ENCODE measurements at places on chromosomes 5 and 9.
A peak's percentile ranks its signal among the peaks of the same experiment; 100 is the strongest.

GRCh38 chr9:133449760-133450159 lies 10.0 kb upstream of the CACFD1 start:
- no peak for DNase-seq

- DNase-seq = no peak
Measured at GRCh38 chr9:92048924-92049625, 66.1 kb downstream of the SPTLC1 start.

DNA sequence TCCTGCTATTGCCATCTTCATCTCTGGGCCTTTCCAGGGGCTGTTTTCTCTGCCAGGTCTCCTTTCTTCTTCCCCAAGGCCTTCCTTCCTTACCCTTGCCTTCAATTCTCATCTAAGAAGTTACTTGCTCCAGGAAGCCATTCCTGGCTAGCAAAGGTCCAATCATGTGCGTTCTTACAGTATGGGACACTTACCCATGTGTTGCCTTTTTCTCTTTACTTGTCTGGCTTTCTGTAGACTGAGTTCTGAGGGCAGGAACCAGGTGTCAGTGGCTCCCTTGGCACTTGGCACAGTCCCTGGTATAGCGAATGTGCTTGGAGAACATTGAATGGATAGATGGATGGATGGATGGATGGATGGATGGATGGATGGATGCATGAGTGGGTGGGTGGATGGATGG lies 10.2 kb downstream of the FOXI1 start:
- no peak for DNase-seq

GRCh38 chr5:119355685-119356611 lies at the start of gene TNFAIP8:
TNFAIP8 (plus strand) TSS chr5:119356019; CDS start chr5:119356091, 72 bp downstream.
- peak; percentile 28 for DNase-seq

DNA sequence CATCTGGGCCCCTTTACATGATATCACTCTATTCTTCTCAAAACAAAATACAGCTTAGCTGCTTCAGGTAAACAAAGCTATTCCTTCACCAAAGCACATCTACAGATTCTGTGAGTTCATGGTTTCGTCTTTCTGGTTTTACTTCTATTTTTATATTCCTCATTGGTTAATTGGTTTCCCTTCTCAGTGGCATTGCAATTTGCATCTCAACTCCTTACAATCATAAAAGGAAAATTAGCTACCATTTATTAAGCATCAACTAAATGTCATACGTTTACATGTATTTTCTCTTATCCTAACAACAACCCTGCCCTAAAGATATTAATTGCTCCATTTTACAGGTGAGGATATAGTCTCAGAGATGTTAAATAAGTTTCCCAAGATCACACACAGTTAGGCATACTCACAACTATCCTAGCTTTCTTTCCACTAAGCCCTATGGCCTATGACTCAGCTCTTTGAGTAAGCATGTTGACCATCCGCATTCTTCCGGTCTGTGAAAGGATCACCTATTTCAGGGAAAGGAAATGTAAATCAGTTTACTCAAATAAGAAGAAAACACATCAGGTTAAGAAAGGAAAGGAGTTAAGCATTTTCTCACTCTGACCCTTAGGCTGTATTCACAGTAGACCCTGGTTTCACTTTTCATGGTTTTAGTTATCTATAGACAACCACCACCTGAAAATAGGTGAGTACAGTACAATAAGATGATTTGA lies 146.1 kb downstream of the CAAP1 start:
- no peak for DNase-seq

- DNase-seq = no peak
Measured at GRCh38 chr9:78791779-78792178, 494.9 kb downstream of the PSAT1 start.

DNA sequence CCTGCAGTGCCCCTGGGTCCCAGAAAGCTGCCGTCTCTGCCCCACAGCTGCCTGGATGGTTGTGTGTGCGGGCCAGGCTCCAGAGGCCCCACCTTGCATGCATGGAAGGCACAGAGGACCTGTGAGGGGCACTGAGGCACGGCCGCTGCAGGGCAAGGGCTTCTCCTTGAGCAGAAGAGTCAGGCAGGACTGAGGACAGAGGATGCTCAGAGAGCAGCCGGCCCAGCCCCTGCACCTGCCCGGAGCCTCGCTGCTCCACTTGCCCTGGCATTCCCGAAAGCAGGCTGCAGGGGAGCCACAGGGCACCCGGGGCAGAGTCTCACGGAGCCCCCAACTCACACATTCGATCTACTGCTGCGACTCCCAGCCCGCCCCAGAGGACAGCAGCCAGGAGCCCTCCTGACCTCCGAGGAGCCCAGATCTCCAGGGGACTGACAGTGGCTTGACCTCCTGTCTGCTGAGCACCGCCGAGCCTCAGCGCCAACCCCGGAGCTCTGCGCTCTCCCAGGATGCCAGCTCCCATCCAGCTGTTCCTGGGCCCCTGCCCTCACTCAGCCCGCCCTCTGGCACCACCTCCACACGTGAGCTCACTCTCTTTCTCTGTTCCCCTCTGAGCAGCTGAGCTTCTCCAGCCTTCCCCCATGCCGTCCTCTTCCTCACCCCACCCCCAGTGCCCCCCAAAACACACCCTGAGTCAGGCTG lies 95.0 kb downstream of the KCNT1 start:
- DNase-seq = no peak

- DNase-seq = no peak
Measured at GRCh38 chr9:136611606-136612005, 51.1 kb upstream of the EGFL7 start.

- no peak for DNase-seq
Measured at GRCh38 chr9:136312009-136312375, 8.1 kb upstream of the CCDC187 start.

DNA sequence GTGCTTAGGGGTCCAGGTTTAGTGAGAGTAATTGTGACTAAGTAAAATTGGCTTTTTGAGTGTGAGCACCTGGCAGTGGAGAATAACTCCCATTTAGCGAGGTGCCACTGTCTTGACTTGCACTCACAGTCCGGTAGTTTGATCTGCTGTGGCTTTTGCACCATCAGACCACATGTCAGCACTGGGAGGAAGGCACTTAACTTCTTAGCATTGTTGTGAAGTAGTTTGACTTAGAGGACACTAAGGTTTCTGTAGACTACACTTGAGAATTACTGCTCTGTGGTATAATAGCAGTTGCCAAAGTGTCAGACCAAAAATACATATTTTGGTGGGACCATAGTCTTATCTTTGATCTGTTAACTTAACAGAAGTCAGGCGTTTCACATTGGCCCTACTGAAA lies 63.6 kb downstream of the ICE1 start:
- DNase-seq = no peak

GRCh38 chr9:18501949-18502348 lies 28.0 kb downstream of the ADAMTSL1 start:
- DNase-seq = no peak

DNA sequence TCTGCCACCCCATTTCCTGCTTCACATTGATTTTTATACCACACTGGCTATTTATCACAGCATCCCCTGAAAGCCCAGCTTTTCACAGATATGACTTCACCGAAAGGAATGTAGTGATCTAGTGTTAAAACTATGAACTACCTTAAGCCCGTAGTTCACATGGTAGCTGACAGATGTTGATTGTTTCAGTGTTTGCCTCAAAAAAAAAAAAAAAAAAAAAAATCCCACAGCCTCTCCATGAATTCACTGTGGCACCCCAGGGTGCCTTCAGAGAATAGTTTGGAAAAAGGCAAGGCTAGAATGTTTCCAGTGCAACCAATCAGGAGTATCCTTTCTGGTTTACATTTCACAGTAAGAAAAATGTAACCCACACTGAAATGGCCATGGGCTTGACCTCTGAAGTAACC lies 37.1 kb downstream of the GLIS3 start:
- DNase-seq = no peak

GRCh38 chr5:137091472-137091871 lies 407.7 kb downstream of the SPOCK1 start:
- DNase-seq = no peak

DNA sequence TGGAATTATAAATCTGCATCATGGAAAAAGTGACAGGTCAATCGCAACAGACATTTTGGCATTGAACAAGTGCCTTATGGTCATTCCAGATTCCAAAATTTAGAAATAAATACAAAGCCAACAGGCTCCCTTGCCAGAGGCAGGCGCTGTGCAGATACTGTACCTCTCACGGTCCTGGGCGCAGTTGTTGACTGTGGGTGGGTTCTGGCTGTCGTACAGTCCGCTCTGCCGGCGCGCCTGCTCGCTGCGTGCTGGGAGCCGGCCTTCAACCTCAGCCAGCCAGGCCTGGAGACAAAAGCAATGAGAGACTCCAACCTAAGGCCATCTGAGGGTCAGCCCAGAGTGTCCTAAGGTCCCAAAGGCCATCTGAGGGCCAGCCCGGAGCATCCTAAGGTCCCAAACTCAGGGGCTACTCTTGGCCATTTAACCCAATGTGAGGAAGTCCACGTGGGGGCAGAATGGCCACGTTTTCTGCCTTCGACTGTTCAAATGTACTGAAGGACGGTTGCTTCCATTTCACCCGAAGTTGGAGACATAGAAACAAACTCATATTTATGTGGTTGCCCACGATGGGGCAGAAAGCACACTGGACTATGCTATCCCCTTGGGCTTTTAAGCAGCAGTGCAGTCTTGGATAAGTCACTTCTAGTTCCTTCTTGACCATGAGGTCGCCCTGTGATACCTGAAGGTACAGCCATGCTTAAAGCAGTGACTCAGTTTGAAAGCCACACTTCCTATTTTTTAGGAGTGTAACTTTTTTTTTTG lies 65.2 kb downstream of the USP20 start:
- DNase-seq = no peak

GRCh38 chr9:132414731-132415130 lies 4.7 kb downstream of the CFAP77 start:
- no peak for DNase-seq

DNA sequence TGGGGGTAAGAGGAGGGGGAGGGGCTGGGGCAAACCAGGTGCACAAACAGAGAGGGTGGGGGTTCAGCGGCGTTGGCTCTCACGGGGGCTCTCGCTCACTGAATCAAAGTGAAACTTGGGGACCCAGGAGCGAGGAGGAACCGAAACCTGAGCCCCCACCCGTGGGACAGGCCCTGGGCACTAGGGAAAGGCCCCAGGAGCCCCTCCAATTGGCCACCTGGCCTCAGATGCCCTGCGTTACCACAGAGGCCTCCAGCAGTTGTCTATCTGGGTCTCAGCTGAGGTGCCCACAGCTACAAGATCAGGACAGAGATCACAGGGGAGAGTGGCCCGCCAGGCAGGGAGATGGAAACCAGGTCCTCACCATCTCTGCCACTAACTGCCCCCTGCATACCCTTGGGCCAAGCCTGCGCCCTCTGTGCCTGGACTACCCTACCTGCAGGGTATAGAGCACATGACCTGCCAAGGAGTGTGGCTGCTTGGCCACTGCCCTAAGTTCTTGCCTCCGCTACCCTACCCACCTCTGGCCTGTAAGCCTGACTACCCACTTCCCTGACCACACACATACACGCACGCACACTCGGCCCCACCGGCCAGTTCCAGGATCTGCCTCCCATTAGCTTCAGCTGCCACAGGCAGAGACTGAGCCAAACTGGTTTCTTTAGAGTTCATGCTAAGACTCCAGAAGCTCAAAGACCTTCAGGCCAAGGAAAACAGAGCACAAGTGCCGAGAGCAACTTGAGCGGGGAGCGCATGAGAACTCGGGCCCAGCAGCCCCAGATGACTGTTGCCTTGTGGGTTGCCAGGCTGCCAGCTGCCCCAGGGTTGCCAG lies 39.9 kb downstream of the PAX5 start:
- no peak for DNase-seq

- DNase-seq = no peak
Measured at GRCh38 chr9:38164659-38165221, 95.7 kb upstream of the SHB start.

GRCh38 chr5:12522116-12522515 lies 617.9 kb upstream of the CTNND2 start:
- DNase-seq = no peak

GRCh38 chr5:143213231-143213850 lies 190.1 kb downstream of the NR3C1 start:
- DNase-seq = no peak

- no peak for DNase-seq
Measured at GRCh38 chr9:114988962-114989599, 58.7 kb upstream of the TNFSF8 start.

DNA sequence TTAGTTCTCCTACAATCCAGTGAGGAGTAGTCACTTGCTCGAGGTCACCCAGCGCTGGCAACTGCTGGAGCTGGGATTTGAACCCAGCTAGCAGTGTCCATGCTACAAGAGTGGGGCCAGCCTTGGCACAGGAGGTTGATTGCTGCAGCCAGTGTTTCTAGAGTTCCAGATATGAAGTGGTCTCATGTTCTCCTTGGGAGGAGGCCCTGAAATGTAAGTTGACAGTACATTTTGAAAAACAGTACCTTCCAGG lies 802 bp downstream of the CCDC107 start:
- DNase-seq = no peak

DNA sequence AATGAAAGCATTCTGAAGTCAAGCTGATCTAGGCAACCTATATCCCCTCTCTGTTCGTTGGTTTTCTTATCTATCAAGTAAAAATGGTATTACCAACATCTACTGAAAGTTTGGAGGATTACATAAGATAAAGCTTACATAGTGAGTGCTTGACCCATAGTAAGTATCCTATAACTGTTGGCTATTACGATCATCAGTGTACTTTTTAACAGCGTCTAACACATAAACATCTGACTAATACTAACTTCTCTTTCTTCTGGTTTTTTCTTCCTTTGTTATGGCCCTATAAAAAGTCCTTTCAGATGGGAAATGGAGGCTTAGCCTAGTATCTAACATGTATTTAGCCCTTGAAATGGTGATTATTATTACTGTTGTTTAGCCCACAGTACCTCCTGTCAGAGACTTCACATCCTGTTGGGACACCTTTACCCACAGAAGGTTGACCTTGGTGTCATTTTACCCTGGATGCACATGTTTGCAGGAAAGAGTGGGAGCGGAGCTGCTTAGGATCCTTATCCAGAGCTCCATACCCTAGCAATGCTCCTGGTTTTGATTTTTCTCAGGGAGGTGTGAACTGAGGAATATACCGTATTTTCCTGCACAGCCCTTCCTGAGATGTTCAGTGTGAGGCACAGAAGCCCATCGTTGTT lies 6.0 kb downstream of the INSYN2B start:
- no peak for DNase-seq

DNA sequence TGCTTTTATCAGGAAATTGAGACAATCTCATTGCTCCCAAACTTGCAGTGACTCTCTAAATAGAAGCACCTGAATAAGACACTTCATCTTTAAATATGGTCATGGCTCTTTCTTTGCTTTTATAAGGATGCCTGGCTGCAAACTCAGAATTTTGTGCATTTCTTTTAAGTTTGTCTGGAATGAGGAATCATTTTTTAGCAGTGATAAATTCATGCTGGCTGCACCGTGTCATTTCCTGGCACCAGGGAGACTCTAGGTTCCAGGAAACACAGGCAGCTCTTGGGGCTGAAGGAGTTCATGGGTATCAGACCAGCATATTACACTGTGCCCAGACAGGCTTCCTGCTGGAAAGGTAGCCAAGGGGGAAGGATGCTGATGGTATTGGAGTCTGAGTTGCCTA lies 109.9 kb downstream of the NUDT12 start:
- DNase-seq = no peak

- DNase-seq = no peak
Measured at GRCh38 chr5:82591021-82591515, 312.9 kb upstream of the RPS23 start.

GRCh38 chr5:108910627-108911026 lies 162.9 kb downstream of the FER start:
- no peak for DNase-seq
